ENCODE measurements at places on chromosomes 3 and 15.

- no peak for DNase-seq
Observed at GRCh38 chr3:127427666-127428065, 139.8 kb upstream of the PRR20G start.

GRCh38 chr15:32030795-32031194, 480 bp downstream of the CHRNA7 start:
- no peak for DNase-seq

- DNase-seq, result no peak
Observed at GRCh38 chr3:188792793-188793192, 379.0 kb upstream of the TPRG1 start.

- no peak for DNase-seq
Observed at GRCh38 chr3:43855674-43856299, 165.0 kb downstream of the ABHD5 start.

DNA sequence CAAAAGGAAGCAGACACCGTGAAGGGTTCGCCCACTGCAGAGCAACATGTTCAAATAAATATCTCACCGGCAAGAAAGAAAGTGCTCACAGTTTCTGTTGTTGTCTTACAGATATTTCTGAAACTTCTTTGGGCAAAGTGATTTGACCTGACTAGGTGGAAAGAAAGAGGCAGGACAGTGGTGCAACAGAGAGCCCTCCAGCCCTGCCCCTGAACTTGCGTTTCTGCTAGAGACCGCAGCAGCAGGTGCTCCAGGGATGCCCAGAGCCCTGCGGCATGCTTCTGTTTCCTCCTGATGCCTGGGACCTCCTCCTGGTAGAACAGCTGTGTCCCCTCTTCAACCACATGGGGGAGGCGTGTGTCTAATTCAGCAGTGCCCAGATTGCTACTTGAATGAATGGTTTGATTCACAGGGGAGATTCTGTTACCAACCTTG, 123.4 kb downstream of the ATP10A start:
- no peak for DNase-seq

GRCh38 chr3:107962946-107963345, 127.9 kb downstream of the CD47 start:
- no peak for DNase-seq

DNA sequence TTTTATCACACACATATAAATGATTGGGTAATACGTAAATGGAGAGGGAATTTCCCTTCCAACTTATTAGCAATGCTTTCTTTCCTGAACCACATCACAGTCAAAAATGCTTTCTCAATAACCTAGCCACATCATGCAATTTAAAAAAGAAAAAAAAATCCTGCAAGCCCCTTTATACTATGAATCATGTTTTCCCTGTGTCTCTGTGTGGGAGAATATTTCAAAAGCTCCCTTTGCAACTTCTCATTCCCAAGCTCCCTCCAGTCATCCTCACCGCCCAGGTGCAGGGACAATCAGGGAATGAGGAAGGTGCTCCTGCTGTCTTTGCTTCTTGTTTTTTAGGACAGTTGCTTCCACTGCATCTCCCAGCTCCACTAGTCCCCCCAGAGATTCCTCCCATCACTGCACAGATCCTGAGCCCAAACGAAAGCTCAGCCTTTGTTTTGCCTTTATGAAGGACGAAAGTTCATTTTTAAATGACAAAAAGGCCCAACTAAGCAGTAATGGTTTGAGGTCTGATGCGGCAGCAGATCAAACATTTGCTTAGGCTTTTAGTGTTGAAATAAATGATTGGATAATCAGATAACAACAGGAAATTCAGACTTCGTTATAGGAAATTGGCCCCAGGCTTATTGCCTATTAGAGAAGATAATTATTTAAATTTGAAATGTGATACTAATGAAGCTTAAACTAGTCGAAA, 47.8 kb upstream of the ADGRG7 start:
- no peak for DNase-seq

GRCh38 chr3:55435491-55435890, 51.6 kb downstream of the WNT5A start:
- DNase-seq, result no peak

DNA sequence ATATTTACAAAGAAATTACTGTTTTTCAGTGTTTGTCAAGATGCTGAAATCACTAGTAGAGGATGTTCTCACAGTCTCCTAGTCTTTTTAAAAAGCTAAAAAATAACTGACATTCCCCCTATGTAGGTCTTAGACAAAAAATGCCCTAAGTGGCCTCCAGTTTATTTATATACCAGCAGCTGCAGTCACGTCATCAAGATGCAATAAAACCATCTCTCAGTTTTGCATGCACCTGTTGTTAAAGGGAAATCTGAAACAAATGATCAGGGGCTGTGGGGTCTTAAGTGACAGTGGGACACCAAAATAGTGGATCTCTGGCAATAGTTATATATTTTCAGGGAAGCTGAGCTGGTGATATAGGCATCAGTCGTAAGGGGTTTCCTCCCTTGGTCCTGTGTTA, 146.5 kb upstream of the ARPP21 start:
- DNase-seq, result no peak

GRCh38 chr3:44309500-44309899, 29.1 kb upstream of the TCAIM start:
- no peak for DNase-seq

- DNase-seq, result no peak
Observed at GRCh38 chr15:70758790-70759462, 4.4 kb downstream of the UACA start.

- no peak for DNase-seq
Observed at GRCh38 chr3:78390221-78390620, 1350.3 kb downstream of the ROBO2 start.

GRCh38 chr3:135490219-135490915, 475.2 kb upstream of the PPP2R3A start:
- no peak for DNase-seq

- DNase-seq, result no peak
Observed at GRCh38 chr15:99995543-99995942, 262.3 kb upstream of the LYSMD4 start.

Measured in cortex of kidney (tissue), 1 donor.